ENCODE measurements at places on chromosomes 7 and 10.

DNA sequence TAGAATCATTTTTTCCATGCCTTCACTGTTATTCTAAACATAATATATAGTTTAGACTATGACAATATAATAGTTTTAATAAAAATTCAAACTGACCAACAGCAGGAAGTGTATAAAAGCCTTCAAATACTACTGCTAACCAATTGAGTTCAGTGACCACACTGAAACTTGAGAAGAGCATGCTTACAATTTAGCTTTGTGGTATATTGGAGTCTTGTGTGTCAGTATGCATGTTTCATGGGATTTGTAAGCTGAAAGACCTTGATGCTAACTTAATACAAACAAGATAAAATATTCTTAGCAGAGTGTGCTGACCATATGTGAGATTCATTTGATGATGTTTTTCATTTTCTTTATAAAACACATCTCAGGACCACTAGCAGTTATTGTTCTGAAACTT is 395.5 kb downstream of the SUGCT start:
- no peak for DNase-seq

GRCh38 chr10:60042914-60043313 is 136.6 kb upstream of the CCDC6 start:
- DNase-seq: no peak

DNA sequence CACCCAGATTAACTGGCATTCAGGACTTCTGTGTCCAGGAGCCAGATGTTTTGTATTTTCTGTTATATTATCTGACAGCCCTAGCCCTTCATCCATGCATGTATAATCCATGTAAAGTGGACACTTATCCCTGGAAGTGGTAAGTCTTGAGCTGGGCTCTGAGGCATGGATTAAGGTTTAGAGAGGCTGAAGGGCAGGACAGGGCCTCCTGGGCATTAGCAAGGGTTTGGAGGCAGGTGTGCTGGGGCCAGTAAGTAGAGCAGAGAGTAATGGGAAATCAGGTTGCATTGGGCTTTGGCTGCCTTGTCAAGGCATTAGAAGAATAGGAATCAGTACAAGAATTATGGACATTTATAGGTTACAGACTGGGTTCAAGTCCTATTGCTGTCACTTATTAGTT is 138.0 kb downstream of the DYNC1I1 start:
- peak; percentile 66 for DNase-seq

DNA sequence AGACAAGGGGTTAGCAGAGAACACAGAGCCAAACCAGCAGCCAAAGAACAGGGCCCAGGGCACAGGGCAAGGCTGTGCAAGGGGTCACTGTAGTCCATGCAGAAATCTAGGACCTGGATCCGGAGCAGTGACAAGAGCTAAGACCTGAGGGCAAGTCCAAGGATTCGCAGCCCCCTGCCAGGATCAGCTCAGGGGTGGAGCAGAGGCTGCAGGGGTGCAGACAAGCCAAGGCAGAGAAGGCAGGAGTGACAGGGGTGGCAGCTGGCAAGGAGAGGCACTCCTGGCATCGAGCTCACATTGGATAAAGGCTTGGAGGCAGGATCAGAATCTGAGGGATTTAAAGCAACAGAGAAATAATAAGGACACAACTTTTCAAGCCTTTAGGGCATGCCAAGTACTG is 80.7 kb upstream of the NANOS1 start:
- no peak for DNase-seq

DNA sequence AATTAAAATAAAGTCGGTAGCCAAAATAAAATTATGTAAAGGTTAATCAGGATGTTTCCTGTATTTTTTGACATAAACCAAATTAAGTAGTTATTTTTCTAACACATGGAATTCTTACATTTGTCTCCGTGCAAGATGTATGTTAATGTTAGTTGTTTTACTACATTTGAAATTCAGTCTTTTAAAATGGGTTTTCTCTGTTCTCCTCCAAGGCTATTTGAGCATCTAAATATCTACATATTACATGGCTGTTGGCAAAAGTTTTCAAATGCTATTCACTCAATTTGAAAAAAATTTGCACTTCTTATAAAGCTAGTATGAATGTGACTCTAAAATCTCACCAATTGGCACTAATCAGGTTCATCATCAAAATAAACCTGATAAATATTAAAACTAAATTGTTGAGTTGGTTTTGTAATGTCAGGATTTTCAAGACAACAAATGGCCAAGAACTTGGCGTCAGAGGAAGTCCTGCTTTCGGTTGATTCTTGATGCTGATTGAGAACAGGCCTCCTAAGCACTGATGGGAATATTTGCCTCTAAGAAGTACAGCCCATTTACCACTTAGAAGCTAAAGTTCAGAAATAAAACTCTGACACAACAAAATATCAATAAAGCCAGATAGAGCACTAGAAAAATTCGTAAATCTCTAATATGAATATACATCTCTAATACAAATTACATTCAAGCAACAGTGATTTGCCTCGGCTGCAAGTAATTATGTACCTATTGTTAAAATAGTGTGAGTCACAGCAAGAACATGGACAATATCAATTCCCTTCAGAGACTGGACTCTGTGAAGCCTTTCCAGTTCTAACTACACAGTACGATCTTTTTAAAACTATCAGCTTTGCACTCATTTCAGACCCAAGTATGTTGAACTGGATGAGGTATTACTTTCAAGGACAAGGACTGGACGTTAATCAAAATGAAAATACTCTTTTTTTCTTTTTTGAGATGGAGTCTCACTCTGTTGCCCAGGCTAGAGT is 733.1 kb upstream of the C7orf33 start:
- DNase-seq: no peak

GRCh38 chr7:4134631-4135030 is 547.5 kb upstream of the FOXK1 start:
- DNase-seq: no peak

- DNase-seq: no peak
Measured at GRCh38 chr10:77236029-77236428, 401.6 kb downstream of the KCNMA1 start.
